Stimulated activated CD4-positive, alpha-beta T cell treated with anti-CD3 and anti-CD28 coated beads, Interleukin-1b, Interleukin-23, amount 100 ng/mL, for 24 hours (primary cell): ENCODE measurements at places on chromosomes 7 and 10.

- DNase-seq = no peak
These were observed 7.1 kb downstream of the CCSER2 start for GRCh38 chr10:84335516-84335915.

DNA sequence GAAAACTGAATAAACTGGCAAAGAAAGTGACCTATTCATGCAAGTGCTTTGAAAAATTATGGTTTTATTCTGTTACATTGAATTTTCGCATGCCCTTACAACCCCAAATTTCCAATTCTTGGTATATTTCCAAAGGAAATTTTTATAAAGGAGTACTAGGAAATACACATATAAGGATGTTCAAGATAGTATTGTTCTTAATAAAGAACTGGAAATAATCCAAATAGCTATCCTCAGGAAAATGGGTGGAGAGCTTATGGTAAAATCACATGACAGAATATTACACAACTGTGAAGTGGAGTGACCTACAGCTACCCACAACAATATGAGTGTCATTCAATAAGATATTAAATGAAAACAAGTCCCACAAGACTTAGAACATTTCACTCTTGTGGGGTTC lies 138.9 kb upstream of the BMPER start:
- no peak for DNase-seq

DNA sequence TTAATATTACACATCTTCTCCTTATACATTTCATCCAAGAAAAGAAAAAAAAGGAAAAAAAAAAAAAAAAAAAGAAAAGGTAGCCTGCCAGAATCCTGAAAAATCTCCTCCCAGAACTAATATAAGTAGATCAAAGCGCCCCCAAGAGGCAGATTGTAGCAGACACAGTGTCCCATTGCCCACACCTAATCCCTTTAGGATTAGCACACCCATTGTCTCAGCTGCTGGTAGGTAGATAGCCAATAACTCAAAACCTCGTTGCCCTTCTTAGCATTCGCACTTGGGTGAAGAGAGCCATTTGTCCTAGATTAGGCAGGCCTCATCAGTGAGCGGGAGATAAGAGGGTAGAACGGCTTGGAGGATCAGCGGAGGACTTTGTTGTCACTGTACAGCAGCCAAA lies 100.2 kb upstream of the SORCS1 start:
- DNase-seq = no peak

GRCh38 chr10:71635251-71635866 lies 84.2 kb downstream of the C10orf105 start:
- no peak for DNase-seq

GRCh38 chr10:30804478-30805055 lies 175.0 kb upstream of the LYZL2 start:
- DNase-seq = no peak

- DNase-seq = no peak
These were observed 281.8 kb downstream of the PAXIP1 start for GRCh38 chr7:154721086-154721485.

DNA sequence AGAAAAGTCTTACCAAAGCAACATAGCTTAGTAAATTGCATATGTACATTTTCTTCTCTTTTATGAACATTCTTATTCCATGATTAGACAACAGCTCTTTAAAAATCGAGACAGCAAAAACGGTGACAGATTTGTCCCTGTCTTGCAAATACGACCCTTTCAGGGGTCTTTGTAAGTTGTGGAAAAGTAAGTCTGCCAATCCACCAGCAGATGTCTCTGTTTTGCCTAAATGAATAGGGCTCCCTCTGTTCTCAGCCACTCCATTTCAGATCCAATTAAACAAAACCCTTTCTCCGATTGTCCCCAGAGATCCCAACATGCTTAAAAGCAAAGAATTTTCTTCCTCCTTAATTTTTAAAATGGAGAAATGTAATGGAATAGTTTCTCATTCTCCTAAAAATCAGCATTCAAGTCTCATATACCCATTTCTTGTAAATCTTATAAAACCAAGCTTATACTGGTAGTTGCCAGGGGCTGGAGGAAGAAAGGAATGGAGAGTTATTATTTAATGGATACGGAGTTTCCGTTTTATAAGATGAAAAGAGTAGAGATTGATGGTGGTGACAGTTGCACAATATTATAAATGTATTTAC lies 61.0 kb upstream of the NFE2L3 start:
- no peak for DNase-seq

- peak; percentile 62 for DNase-seq
These were observed 19.4 kb downstream of the SFTPD start for GRCh38 chr10:79929409-79929904.

GRCh38 chr7:84069999-84070500 lies 124.5 kb downstream of the SEMA3A start:
- no peak for DNase-seq

- no peak for DNase-seq
These were observed 5.7 kb downstream of the PSMG3 start for GRCh38 chr7:1563981-1564602.

GRCh38 chr10:131915990-131916766 lies 15.4 kb downstream of the PPP2R2D start:
- DNase-seq = no peak

- no peak for DNase-seq
These were observed 110.8 kb upstream of the LRGUK start for GRCh38 chr7:134016223-134016941.

DNA sequence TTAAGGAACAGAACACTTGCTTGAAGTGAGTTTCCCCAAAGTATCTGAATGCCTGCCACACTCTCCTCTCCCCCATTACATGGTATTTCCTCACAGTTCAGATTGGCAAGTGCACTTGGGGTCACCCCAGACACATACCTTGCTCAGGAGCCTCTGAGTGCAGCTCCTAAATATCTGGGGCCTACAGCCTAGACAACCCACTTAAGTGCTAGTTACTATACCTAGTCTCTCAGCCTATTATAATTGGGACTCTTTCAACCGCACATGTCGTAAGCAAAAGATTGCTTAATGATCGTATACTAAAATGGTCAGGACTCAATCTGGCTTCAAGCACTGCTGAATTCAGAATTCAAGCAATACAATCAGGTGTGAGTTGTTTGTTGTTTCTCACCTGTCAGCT lies 19.9 kb downstream of the TMEM176B start:
- DNase-seq = no peak

- no peak for DNase-seq
These were observed 74.1 kb upstream of the PRKG1 start for GRCh38 chr10:51000164-51000563.

- no peak for DNase-seq
These were observed 258.4 kb downstream of the EXOC4 start for GRCh38 chr7:133511252-133511651.

- no peak for DNase-seq
These were observed 7.3 kb downstream of the RARRES2 start for GRCh38 chr7:150334108-150334507.

DNA sequence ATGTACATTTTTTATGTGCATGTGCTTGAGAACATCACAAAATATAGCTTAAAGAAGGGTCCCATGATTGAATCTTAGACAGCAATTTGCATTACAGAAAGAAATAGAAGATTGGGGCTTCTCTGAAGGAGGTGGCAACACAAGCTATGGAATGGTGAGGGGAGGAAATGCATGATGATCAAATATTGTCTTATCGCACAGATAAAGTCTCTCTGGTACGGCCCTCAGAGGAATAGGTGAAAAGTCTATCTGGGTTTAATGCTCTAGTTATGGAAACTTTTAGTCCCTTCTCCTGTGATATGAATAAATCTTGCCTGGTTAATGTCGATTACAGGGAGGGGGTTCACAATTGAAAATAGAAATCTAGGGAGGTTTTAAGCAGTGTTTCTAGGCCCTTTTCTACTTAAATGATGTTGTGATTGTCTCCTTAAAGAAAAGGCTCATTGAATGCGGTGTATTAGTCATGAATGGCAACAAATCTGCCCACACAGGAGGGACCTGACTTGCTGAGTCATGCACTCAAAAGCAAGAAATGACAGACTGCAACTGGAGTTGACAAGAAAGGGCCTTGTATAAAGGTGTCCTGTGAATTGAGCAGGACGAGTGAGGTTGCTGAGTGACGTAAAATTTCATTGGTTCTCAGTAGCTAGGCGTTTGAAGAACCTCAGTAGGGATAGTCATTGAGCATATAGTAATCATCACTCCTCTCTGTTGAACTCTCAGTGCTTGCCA lies 133.4 kb upstream of the CSTF2T start:
- DNase-seq = no peak

- DNase-seq = no peak
These were observed 225.3 kb downstream of the KIF20B start for GRCh38 chr10:89926736-89927135.

- DNase-seq = no peak
These were observed 569.1 kb downstream of the DNAJB6 start for GRCh38 chr7:157905651-157906461.

DNA sequence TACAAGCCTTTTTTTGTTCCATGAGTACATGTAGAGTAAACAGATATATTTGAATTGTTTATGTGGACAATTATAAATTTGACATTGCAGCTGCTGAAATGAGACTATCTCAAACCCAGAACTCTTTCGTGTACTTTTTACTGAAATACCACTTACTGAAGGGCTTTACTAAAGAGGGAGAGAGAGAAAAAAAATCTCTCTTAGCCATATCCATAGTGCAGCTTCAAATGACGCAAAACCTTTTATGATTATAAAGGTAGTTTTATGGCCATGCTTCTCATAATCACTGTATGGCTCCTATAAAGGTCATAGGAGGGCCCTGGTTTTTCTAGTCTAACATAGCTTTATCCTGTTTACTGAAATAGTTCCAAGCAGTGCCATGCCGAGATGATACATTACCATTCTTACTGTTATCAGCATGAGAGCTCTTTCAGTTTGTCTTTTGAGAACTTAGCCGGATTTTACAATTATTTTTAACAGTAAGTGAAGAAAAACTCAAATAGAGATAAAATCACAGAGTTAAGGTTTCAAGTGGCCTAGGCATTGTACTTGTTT lies 35.1 kb downstream of the KCND2 start:
- no peak for DNase-seq

DNA sequence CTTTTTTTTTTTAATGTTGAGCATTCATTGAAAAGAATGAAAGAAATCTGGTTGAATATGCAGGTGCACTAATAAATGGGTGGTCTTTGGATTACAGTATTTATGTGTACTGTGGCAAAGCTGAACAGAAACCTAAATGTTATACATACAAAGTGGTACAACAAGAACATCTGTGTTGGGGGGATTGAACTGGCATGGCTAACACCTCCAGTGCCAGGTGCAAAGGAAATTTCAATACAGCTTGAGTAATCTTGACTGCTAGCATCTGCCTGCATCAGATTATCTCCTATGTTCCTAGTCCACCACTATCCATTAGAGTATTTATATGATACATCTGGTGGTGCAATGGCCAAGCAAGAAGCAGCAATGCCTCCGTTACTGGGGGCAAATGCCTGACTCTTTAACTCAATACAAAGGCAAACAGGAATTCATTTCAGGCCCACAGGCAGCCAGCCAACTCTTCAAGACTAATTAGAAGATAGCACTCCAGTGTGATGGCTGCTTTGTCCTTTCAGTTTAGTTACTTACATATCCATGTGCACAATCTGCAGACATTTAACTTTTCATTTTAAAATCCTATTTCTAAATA lies 220.5 kb upstream of the ETV1 start:
- DNase-seq = no peak

GRCh38 chr7:107277331-107277730 lies 108.5 kb downstream of the HBP1 start:
- DNase-seq = no peak

- no peak for DNase-seq
These were observed 12.0 kb upstream of the CRYGN start for GRCh38 chr7:151451626-151452571.
